ENCODE measurements at places on chromosomes 5 and 9.

DNA sequence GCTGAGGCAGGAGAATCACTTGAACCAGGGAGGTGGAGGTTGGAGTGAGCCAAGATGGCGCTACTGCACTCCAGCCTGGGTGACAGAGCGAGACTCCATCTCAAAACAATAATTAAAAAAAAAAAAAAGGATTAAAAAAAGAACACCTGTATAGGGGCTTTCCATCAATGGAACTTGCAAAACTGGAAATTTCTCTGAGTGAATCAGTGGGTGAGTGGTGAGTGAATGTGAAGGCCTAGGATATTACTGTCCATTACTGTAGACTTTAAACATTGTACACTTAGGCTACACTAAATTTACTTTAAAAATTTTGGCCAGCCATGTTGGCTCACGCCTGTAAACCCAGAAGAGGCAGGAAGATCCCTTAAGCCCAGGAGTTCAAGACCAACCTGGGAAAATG is 5.7 kb upstream of the RARS1 start:
- DNase-seq = no peak

DNA sequence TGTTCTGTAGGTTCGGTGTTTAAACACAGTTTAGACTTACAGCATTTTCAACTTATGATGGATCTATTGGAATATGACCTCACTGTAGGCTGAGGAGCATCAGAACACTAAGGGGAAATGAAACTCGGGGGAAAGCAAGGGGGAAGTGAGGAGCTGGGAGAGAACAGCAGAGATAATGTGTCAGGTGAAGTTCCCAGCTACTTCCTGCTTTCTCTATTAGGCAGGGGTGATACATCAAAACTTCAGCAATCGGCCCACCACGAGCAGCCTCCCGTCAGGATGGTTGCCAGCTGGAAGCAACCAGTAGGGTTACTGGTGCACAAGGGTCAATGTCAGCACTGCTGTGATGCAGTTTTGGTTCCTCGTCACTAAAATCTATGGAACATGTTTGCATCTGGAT is 34.3 kb downstream of the FAT2 start:
- no peak for DNase-seq

DNA sequence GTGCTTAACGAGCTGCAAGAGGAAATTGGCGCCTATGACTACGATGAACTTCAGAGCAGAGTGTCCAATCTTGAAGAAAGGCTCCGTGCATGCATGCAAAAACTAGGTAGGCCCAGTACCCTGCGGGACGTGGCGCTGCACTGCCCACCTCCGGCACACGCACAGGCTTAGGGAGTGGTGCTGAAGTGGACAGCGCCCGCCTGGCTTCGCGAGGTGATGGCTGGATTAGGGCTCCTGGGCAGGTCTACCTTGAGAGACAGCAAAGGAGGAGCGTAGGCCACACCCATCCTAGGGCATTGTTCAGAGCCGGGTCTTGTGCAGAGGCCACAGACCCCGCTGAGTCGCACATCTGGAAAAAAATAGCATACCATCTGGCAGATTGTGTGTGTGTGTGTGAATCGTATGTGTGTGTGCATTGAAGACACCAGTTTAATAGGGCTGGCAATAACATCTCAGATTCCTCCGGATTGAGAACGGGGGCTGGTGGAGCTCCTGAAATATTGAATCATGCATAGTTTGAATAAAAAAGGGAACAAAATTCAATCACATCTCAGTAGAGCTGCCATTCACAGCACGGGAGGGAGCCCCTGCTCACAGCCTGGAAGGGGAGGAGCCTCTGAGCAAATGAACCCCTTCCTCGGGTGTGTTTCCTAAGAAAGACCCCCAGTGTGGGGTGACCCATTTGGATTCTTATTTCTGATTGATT is 11.1 kb downstream of the OLFM1 start:
- no peak for DNase-seq

DNA sequence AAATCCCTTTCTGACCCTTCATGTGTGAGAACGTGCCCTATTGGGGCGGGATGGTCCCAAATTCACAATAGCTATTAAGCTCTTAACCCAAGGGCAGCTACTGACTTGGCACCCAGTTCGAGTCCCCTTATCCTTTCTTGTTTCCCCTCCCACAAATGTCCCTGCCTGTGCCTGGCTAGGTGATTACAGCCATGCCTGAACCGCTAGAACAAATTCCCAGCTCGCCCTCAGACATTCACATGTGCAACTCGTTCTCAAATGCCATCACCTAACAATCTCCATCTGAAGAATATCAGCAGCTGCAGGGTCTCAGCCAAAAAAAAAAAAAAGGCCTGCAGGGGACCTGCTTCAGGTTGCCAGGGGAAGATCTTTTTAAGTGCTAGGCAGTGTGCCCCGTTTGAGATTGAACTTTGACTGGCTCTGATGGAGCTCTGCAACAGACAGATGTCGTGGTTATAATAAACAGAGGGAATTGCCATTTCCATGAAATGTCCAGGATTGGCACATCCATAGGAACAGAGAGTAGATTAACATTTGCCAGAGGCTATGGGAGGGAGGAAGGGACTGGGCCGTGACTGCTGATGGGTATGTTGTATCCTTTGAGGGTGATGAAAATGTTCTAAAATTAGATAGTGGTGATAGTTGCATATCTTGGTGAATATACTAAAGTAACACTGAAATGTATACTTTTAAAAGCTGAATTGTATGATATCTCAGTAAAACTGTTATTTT is 347.2 kb upstream of the WWC1 start:
- no peak for DNase-seq

- no peak for DNase-seq
Observed at GRCh38 chr5:98763001-98763630, 10.3 kb upstream of the RGMB start.

DNA sequence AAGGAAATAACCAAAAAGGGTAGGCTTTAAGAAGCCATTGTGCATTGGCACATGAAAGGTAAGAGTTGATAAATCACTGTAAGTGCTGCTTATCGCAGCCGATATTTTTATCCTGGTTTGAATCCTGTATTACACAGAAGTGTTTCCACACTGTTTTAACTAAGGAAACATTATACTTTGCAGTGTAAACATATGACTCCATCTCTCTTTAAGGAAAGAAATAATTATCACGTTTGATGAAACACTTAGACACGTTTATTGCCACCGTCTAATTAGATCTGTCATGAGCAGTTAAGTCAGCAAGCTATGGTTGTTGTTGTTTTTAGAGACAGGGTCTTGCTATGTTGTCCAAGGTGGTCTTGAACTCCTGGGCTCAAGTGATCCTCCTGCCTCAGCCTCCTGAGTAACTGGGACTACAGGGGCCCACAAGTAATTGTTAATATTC is 85.7 kb upstream of the TNFAIP8 start:
- no peak for DNase-seq

DNA sequence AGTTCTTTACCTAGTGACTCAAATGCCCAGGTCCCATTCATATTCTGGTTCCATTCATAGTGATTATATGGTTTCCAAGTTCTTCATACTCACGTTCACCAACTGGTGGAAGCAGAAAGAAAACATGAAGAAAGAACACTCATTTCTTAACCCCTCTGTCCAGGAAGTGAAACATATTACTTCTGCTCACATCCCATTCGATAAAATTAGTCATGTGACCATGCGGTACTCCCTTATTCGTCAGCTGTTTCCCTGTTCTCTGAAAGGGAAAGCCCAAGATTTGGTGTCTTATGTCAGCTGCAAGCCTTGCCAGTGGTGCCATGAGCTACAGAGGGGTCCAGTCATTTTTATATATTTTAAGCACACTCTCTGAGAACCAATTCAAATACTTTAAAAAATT is 387.0 kb upstream of the DMAC1 start:
- no peak for DNase-seq

- DNase-seq = peak; percentile 44
Observed at GRCh38 chr9:78121488-78121887, 89.9 kb upstream of the GNAQ start.

DNA sequence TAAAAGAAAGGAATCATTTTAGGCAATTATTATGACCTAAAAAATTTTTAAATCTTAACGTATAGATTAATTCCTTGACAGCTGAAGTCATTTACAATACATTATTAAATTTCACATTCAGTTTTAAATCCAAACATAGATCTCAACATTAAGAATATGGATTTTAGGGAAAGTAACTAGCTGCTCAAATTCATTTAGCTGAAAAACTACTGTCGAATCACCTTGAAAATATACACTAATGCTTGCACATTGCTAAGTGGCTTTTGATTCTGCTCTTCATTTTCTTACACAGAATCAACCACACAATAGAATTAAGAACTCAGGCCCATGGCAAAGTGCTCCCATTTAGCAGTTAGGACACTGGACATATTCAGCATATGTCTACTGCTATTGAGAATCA is 454.2 kb downstream of the RAB3C start:
- DNase-seq = no peak

GRCh38 chr9:111871499-111871855 is 25.1 kb upstream of the UGCG start:
- DNase-seq = no peak

DNA sequence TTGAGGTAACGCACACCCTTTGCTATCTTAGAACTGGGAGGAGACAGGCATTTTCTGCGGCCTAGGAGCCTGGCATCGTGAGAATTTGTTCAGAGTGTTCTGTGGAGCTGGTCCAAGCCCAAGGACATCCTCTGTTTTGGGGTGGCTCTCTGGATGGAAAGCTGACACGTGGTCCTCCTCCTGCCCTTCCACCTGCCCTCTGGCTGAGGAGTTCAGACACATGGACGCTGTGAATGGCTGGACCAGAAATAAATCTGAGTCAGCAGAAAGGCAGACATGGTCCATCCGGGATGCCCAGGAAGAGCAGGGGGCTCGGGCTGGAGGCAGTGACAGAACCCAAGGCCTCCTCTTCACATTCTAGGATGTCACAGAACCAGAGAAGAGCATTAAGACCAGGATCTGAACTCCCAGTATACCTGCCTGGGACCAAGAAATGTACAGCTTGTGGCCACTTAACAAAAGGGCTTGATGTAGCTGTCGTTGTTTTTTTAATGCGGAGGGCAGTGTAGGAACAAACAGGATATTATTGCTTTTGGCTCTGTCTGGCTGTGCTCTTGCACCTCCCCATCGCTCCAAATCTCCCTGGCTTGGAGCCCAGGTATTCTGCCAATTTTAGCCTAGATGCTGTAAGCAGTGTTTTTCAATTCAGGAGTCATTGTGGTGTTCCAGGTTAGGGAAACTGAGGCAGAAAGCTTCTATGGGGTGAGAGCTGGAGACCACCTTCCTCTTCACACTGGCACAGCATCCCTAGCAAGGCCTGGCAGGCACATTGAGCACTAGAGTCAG is 2.4 kb downstream of the CKMT2 start:
- no peak for DNase-seq

GRCh38 chr9:90830977-90831376 is 29.4 kb downstream of the SYK start:
- no peak for DNase-seq

DNA sequence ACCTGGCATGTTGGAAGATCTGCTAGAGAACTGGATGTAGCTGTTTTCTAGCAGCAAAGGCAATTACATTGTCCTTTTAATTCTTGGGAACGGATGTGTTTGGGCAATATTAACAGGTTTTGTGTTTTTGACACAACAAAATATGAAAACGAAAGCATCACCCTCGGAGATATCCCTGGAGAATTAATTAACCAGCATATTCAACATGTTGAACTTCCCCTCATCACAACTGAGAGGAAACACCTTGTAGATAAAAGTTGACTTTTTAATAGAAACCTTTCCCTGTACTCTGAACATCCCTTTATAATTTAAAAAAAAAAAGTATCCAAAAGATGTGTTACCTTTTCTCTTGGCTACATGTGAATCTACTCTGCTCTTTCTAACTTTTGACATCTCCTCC is 13.0 kb downstream of the SEMA6A start:
- no peak for DNase-seq

All from activated CD4-positive, alpha-beta T cell treated with anti-CD3 and anti-CD28 coated beads, Interleukin-2, amount 50 U/mL, for 4 hours (primary cell).